ENCODE measurements at places on chromosomes 1 and 21.
A peak's percentile ranks its signal among the peaks of the same experiment; 100 is the strongest.

DNA sequence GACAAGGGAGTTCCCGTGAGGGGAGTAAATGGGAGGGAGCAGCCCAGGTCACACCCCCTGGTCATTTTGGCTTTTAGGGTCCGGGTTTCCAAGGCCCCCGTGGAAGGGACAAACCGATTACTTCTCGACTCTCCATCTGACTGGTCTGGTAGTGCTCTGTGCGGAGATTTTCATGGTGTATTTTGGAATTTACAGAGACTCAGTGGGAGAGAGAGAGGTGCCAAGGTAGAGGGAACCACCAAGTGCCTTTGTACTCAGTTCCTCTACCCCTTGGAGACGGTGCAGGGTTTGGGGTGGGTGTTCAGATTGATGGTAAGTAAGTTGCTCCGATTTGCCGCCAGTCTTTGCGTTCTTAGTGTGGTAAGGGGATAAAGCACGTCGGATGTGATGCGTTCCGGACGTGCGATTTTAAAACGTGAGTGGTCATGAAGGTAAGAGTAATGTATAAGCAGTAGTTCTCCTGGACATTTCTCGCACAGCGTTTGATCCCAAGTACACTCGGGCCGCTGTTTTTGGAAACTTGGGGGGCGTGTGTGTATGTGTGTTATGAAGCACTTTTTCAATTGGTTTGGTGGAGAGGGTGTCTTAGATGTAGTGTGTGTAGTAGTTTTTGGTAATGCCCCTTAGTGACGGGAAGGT lies 682 bp downstream of the SUCO start:
- DNase-seq: peak; percentile 24

- DNase-seq: no peak
Measured at GRCh38 chr1:54548389-54549044, 489 bp downstream of the ACOT11 start.

DNA sequence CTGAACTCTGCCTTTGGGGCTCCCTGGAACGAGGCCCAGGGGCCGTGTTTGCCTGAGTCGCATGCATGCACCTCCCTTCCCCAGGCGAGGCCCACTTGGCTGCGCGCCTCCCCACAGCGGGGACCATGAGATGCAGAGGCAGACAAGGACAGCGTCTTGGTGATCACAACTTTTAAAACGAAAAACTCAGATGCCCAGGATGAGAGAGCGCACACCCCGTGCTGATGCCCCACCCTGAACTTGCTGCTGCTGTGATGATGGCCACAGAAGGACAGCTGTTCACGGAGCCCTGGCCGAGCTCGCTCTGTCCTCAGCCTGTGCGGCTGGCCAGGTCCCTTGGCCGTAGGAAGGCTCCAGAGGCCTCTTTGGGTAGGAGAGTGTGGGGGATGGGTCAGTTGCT lies 11.4 kb upstream of the PRMT2 start:
- DNase-seq: no peak

DNA sequence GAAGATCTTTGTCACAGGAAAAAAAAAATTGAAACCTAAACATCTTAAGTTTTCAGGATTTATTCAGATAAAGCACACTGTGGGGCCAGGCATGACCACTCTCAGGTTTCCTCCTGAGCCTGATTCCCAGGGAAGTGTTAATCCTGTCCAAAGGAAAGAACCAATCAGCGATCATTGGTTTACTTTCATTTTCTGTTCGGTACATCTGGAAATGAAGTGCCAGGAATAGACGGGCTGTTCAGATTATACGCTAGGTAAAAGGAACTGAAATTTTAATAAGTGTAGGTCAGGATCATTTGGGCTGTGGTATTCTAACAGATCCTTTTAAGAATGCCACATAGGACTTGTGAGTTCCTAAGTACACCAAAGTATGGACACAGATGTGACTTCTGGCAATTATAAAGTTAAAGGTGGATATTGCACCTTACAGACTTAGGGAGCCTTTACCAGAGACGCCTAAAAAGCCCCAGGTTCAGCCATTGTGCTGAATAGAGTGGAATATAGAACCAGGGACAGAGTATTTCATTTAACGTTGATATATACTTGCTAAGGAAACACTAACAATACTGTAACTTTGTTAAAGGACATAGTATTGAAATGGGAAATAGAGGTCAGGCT lies 9.3 kb upstream of the CACYBP start:
- DNase-seq: peak; percentile 51

DNA sequence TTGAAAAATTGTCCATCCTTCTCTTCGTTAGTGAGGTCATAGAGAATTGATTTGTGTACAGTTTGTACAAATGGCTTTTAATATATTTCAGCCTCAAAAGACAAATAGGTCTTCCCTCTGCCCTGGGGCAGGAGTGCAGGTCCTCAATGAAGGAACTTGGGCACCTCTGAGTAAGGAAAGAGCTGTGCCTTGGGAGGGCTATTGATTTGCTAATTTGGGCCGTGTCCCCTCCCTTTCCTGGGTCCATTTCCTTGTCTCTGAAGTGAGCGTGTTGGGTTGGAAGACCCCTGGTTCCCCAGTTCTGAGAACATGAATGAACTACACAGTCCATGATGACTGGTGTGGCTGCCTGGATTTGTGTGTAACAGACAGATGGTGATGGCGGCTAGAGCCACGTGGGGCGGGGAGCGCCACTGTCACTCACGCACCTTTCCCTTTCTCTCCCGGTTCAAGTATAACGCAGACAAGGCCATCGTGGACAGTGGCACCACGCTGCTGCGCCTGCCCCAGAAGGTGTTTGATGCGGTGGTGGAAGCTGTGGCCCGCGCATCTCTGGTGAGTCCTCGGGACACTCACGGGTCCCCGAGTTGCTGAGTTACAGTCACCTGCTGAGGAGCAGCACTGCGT lies 71.0 kb upstream of the FAM3B start:
- DNase-seq: no peak

All from fibroblast of skin of right quadriceps (primary cell).